ENCODE measurements at places on chromosomes 12 and 14.

- DNase-seq = no peak
Measured at GRCh38 chr14:60165547-60165876, 314 bp upstream of the DHRS7 start.

GRCh38 chr14:59199614-59200013 lies 11.1 kb downstream of the DAAM1 start:
- no peak for DNase-seq

DNA sequence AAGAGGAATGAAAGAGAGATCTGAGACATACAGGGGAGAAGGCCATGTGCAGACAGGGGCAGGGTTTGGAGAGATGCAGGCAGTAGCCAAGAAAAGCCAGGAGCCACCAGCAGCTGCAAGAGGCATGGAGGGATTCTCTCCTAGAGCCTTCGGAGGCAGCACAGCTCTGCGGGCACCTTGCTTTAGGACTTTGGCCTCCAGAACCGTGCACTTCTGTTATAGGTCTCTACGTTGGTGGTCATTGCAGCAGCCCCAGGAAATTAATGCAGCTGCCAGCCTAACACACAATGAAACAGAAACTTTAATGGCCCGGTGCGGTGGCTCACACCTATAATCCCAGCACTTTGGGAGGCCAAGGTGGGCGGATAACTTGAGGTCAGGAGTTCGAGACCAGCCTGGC lies 14.7 kb upstream of the VRK1 start:
- no peak for DNase-seq

DNA sequence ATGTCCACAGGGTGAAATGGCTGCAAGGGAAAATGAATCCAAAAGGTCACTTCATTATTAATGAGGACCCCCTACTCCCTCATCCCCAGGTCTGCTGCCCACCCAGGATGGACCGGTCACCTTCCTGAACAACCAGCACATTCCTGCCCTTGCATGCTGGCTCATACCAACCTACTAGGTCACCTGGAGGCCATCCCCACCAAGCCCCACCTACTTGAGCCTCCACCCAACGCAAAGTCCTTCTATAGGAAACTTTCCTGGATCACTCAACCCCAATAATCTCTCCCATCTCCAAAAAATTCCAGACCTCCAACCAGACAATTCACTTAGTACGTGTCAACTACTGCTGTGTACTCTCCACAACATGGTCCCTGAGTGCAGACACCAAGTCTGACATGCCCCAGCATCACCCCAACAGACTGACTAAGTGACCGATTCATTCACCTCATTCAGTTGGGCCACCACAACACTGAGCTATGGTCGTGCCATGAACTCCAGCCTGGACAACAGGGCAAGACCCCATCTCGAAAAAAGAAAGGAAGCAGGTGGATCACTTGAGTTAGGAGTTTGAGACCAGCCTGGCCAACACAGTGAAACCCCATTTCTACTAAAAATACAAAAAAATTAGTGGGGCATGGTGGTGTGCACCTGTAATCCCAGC lies 18.1 kb downstream of the CLMN start:
- no peak for DNase-seq

- no peak for DNase-seq
Measured at GRCh38 chr12:29782285-29782870, 1.4 kb downstream of the TMTC1 start.

DNA sequence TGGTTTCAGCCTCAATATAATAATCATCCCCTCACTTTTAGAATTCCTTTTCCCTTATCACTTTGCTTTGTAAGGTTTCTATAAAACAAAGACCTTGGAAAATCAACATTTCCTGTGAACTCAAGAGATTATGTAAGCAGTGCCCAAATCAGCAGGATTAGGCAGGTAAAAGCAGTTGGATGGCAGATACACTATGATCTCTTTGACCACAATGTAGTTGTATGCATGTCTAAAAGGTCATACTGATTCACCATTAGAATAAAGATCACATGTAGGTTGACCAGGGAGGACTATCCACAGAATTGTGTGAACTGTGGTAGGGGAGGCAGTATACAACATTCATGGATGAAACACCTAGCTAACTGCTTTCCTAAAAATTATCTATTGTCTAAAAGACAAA lies 57.5 kb downstream of the DENND5B start:
- DNase-seq = no peak

GRCh38 chr12:8644345-8645248 lies 18.0 kb downstream of the MFAP5 start:
- DNase-seq = peak; percentile 45

DNA sequence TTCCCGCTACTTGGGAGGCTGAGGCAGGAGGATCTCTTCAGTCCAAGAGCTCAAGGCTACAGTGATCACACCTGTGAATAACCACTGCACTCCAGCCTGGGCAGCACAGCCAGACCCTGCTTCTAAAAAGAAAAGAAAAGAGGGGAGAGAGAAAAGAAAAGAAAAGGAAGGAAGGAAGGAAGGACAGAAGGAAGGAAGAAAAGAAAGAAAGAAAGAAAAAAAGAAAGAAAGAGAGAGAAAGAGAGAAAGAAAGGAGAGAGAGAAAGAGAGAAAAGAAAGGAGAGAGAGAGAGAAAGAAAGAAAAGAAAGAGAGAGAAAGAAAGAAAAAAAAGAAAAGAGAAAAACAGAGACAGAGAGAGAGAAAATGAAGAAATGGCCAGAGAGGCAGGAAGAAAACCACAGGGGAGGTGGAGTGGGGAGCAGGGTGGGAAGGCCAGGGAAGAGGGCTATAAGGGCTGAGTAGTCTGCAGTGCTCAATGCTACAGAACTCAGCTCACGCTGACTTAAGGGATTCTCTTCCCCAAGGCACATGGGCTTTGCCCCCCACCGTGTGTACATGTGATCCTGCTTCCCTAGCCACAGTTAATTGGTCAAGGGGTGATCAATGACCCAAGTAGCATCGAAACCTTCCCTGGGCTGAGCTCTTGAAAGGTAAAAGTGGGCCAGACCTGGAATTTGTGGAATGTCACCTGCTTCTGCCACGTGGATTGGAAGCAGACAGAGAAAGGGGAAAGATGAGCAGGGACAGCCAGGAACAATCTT lies 90.4 kb upstream of the TMCC3 start:
- DNase-seq = no peak

GRCh38 chr14:68871392-68871791 lies 78.5 kb upstream of the ZFP36L1 start:
- DNase-seq = no peak

GRCh38 chr12:19026614-19027488 lies 102.7 kb upstream of the PLEKHA5 start:
- DNase-seq = no peak

GRCh38 chr14:56715938-56716337 lies 94.3 kb downstream of the OTX2 start:
- DNase-seq = no peak

GRCh38 chr12:4433745-4434058 lies 11.9 kb downstream of the FGF6 start:
- no peak for DNase-seq

- DNase-seq = peak; percentile 71
Measured at GRCh38 chr14:49461529-49462401, 124.4 kb downstream of the RPS29 start.

DNA sequence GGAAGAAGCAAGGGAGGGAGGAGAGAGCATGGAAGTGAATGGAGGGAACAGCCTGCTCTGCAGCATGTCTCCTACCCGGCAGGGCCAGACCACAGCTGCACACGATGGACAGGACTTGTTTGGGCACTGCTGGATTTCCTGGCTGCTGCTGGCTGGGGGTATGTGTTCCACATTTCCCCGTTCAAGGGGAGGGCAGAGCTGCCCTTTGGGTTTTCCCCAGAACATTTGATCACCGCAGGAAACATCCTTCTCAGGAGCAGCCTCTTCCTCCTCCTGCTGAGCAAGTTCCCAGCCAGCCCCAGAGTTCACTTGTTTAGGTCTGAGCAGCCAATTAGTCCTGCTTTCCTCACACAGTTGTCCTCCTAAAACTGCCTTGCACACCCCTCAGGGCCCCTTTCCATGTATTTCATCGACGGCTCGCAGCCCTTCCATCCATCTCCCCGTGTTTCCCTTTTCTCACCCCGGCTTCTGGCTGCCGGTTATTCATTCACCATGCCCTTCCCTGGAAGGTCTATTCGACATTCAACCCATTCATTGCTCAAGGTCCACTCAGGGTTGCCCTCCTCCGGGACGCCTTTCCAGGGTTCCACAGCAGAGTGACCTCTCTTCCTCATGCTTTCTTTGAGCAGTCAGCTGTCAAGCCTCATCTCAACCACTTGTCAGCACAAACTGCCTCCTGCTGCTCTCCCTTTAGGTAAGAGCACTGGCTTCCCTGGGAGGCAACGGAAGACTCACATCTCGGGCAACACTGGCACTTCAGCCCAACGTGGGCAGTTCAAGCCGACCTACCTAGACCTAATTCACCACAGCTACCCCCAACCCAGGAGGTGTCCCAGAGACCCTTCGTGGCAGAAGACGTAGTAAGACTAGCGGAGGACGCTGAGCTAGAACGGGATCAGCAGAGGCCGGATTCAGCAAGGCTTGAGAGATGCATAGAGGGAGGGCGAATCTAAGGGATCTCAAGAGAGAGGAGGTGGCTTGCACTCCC lies 20.1 kb upstream of the ANO2 start:
- no peak for DNase-seq

DNA sequence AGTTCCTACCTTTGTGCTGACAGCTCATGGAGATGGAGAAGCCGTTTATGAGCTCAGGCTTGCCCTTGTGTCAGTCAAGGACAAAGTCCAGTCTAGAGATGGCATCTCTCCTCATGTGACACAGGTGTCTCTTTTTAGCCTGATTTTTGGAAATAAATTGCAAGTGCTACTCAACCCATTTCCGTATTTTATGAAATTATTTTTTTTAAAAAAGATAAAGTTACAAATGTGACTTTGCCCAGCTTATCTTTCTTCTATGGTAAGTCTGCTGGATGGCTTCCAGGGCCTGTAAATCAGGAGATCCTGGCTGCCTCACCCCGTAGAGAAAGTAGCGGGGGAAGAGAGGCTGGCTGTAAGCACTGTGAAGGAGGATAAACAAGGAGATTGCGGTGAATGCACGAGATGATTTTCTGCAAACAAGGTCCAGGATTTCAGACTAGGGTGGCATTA lies 169.7 kb downstream of the MYRFL start:
- no peak for DNase-seq

DNA sequence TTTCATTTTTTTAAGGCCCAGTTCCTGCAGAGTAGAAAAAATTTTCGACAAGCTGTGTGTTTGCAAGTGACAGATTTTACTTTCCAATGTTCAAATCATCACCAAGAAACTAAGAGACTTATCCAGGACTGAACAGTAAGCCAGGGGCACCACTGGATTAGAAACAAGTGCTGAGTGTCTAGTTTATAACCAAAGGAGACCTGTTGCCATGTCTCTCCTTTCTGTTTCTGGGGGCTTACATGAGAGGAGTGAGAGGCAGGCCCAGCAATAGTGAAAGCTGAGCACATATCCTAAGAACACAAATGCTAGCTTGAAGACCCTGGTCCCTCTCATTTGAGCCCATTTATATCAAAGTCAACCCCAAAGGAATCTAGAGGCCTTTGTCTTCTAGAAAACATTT lies 2.9 kb downstream of the IFNG start:
- DNase-seq = no peak

DNA sequence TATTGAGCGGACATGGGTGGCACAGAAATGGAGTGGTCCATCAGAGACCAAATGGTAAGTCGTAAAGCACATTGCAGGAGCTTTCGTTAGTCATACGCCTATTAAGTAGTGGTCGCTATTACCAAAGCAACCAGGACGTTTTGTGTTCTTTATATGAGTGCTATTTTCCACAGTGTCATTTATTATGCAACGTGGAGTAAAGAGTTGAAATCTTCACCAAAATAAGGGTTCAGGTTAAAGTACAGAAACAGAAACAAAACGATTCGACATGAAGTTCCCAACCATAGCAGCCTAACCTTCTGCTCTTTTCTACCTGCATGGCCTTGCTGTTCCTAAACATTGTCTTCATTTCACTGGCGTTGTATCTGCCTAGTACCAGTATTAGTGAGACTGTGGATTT lies 20.1 kb upstream of the FGD4 start:
- no peak for DNase-seq

- no peak for DNase-seq
Measured at GRCh38 chr12:57173089-57173488, 25.7 kb upstream of the LRP1-AS start.

- DNase-seq = no peak
Measured at GRCh38 chr12:12872934-12873275, 18.5 kb upstream of the GPRC5A start.

GRCh38 chr12:65961190-65962035 lies 137.1 kb downstream of the HMGA2 start:
- no peak for DNase-seq

DNA sequence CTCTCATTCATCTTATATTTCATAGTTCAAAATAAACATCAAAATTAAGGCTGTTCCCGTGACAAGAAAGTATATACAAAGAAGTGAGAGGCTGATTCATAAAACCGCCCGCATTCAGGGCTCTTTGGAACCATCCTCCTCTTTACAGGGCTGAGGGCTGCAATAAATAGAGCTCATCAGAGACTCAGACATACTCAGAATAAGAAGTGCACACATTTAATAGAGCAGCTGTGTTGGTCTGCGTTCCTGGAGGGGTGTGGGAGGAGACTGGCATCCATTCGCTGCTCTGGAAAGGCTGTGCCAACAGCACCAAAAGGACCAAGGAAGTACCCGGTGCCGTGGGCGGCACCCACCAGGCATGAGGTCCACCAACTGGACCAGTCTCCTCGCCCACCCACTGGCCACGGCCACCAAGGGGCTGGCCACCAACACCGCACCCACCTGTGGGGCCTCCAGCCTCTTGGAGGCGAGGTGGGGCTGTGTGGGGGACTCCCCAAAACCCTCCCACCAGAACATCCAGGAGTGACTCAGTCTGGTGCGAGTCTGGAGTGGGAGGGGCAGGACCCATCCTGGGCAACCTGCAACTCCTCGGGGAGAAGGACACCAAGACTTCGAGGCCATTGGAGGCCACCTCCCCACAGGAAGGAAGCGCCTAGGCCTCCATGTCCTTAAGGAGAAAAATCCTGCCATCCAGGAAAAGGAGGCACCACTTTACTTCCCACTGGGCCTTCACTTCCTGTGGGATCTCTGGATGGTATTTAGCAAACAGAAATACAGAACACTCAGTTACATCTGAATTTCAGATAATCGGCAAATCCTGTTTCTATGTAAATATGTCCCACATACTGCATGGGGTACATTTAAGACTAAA lies 32.7 kb downstream of the VCPKMT start:
- peak; percentile 36 for DNase-seq

DNA sequence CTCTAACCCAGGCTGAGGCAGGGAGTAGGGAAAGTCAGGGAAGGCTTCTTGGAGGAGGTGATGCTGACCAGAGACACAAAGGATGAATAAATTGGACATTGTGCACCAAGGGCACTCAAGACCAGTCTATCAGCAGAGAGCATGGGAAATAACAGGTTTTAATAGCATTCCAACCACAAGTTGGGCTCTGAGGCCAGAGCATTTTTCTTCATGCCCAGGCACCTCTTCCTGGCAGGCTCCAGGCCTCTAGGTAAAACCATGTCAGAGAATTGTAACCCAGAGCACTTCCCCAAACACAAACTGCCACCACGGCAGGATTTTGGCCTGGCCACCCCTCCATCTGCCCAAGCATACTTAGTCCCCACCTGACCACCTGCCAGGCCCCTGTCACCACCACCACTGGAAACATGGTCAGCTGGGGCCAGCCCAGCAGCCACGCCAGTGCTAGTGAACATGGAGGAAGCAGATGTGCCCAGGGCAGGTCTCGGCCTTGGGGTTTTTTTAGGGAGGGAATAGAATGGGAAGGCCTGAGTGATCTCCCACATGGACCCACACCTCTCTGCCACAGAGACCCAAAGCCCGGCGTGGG lies 22.7 kb downstream of the LTBP2 start:
- DNase-seq = no peak

GRCh38 chr12:16346958-16347357 lies 487 bp upstream of the MGST1 start:
- DNase-seq = no peak

Data from activated CD4-positive, alpha-beta T cell treated with anti-CD3 and anti-CD28 coated beads, Interleukin-2, amount 50 U/mL, for 24 hours (primary cell).